ENCODE measurements at places on chromosomes 12 and 14.

DNA sequence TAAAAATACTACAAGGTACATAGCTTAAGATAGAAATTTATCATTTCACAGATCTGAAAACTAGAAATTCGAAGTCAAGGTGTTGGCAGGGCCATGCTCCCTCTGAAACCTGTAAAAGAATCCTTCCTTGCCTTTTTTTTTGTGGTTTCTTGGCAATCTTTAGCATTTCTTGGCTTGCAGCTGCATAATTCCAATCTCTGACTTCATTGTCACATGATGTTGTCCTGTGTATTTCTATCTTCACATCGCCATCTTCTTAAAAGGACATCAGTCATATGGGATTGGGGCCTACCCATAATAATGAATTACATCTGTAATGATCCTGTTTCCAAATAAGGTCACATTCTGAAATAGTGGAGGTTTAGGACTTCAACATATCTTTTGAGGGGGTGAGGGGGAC is 250.4 kb downstream of the TMTC2 start:
- peak; percentile 31 for DNase-seq

- no peak for DNase-seq
These were observed 144.1 kb downstream of the HMGA2 start for GRCh38 chr12:65968359-65968758.

- DNase-seq: no peak
These were observed 33.3 kb downstream of the ITPR2 start for GRCh38 chr12:26799741-26800140.

DNA sequence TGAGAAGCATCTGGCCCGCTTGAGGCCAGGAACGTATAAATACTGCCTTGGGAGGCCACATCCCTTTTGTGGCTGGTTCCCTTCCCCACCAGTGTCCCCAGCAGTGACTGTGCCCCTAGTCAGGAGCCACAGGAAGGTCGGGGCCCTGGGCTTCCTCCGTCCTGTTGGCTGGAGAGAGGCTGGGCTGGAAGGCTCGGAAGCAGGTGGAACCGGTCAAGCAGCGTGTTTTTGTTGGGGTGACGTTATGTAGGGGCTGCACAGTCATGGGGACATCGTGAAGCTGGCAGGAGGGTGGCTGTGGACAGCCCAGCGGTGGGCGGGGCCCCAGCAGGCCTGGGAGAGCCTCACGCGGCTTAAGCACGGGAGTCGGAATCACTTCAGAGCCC is 10.1 kb downstream of the XRCC3 start:
- no peak for DNase-seq

DNA sequence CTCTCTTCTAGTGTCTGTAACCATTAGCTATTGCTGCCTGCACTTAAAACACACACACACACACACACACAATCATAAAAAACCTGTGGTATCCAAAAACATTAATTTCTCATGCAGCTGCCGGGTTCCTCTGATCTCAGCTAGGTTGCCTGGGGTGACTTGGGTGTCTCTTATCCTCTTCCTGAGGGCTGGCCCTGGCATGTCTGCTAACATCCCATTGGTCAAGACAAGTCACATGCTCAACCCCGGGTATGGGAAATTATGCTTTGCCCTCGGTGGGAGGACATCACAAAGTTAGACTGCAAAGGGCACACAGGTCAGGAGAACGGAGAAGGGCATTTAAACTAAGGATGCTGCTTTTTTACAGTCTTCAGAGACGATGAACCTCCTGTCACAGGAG is 55.7 kb downstream of the TRPV4 start:
- no peak for DNase-seq

DNA sequence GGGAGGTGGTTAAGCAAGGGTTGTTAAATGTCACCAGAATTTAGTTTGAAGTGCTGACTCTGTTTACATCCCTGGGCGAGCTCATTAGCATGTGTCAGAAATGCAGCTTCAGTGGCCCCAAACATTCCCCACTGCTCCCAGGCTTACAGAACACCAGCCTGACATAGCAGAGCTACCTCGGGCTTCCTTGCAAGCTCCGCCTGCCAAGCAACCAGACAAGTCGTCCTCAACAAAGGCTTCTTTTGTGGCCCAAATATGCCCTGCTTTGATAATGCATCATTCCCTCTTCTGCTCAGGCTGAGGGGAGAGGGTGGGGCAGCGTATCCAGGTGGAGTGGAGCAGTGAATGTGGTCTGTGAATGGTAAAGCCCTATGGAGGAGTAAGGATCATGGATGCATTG is 28.0 kb downstream of the ERH start:
- DNase-seq: no peak

All from fibroblast of skin of abdomen (primary cell).